ENCODE measurements at places on chromosomes 5 and 9.

DNA sequence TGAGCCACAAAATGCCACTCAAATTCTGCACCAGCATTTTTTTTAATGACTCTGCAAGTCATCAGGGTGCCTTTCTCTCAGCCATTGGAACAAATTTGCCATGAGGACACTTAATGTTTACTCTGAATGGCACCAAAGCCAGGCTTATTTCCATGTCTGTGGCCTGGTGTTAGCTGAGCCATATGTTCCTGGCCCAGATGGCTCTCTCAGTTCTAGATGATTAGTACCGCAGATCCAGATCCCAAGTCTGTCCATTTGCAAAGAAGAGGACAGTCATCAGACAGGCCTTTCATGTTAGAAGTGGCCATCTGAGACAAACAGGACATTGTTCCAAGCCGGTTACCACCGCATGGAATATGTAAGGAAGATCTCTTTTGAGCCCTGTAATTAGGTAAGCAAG lies 70.3 kb downstream of the INSYN2B start:
- no peak for DNase-seq

- DNase-seq, result no peak
These were observed 95.0 kb upstream of the C9orf72 start for GRCh38 chr9:27668280-27668679.

DNA sequence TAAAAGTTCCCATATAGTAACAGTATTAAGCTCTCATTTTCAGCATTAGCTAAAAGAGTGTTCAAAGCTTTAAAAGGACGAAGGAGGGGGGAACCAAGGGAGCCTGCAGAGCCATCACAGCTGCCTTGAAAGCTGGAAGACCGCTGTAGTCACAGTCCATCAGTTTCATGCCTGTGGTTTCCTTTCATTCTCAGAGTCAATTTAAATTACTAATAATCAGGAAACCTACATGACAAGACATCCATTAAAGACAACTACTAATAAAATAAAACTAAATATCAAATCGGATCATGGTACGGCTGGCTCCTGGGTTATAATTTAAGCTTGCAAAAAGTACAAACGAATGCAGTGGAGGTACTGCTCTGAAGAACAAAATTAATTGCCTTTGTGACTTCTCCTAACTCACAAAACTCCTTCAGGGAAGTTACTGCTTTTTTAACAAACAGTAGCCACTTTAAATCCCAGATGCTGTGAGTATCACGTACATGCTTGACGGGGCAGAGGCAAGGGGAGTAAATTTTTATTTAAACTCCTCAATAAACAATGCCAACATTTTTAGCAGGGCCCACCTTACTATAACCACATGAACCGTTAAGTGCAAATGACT lies 213.5 kb downstream of the DENND1A start:
- DNase-seq, result no peak

DNA sequence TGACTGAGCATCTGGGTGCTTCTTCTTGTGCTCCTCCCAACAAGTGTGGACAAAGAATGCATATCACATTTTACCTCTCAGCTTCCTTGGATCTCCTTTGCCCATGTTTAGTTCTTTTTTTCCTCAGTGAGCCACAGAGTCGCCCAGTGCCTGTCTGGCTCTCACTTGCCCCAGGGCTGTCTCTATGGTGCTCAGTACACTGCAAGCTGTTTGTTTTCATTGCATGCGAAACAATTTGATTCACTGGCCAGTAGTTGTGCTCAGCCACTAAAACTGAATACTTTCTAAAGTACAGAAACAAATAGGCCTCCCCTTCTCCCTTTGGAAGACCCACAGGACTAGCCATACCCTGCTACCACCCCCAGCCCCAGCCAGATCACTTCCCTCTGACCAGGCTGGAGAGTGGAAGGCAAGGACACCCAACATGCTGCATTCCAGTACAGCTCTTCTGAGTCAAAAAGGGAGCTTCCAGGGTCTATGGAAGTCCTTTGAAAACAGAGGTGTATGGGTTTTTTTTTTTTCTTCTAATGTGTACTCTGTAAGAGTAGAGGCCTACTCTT lies 3.8 kb downstream of the LHFPL2 start:
- DNase-seq, result no peak

GRCh38 chr9:69421908-69422801 lies 97.1 kb downstream of the ENTREP1 start:
- peak; percentile 41 for DNase-seq

DNA sequence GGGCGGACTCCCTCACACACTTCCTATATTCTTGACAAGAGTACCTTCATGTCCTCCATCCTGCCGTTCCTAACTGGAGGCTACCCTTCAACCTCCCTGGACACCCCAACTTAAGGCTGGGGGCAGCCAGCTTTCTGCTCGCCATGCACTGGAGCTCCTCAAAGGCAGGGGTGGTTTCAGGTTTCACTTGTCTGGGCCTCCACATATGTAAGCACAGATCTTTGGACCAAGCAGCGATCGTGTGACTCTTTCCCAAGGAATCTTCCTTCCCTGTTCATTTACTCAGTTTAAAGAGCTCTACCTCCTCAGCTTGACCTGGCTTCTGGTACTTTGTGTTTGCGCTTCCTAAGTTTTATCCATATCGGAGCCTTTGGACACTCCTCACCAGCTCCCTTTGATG lies 34.2 kb upstream of the TRPC7 start:
- DNase-seq, result no peak
